Stimulated activated CD4-positive, alpha-beta T cell treated with anti-CD3 and anti-CD28 coated beads, Interleukin-4, amount 100 ng/mL, for 4 hours (primary cell): ENCODE measurements at places on chromosomes 16 and 17.

DNA sequence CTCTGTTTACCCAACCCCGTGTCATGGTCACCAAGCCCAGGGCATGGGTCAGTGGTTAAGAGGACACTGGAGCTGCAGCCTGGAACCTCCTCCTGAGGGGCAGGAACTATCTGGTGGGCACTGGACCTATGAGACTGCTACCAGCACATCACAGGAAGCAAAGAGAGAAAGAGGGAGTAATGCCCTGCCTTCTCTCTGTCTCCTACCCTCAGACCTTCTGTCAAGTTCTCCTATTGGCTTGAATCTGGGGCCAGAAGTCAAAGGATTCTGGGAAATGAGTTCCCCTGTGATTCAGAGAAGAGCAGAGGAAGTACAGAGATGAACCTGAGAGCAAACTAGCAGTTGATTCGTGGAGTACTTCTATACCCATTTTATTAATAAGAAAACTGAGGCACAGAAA is 123.0 kb upstream of the GNAO1 start:
- DNase-seq, result no peak

DNA sequence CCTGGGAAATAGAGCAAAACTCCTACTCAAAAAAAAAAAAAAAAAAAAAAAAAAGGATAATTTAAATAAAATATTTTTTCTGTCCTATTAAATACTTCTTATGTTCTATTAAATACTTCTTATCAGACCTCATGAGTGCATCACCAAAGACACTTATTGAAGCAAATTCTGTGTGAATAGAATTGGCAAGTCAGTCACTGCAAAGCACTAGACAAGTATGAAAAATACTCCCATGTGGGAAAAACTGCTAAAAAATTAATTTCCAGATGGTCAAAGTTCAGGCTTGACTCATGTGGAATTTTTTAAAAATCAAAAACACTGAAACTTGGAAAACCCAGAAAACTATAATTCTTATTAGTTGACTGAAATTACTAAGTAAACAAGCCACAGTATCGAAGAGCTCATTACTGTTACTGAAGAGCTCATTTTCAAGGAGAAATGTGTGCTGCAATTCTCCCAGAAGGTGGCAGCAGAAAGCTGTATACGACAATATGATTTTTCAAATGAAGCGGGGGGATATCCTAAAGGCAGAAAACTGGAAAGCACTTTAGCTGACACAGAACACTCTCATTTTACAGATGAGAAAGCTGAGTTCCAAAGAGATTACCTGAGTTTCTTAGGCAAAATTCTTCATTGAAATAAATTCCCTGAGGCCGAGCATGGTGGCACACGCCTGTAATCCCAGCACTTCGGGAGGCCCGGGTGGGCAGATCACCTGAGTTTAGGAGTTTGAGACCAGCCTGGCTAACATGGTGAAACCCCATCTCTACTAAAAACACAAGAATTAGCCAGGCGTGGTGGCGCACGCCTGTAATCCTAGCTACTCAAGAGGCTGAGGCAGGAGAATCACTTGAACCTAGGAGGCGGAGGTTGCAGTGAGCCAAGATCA is 15.9 kb upstream of the FBXO47 start:
- DNase-seq, result peak; percentile 40

DNA sequence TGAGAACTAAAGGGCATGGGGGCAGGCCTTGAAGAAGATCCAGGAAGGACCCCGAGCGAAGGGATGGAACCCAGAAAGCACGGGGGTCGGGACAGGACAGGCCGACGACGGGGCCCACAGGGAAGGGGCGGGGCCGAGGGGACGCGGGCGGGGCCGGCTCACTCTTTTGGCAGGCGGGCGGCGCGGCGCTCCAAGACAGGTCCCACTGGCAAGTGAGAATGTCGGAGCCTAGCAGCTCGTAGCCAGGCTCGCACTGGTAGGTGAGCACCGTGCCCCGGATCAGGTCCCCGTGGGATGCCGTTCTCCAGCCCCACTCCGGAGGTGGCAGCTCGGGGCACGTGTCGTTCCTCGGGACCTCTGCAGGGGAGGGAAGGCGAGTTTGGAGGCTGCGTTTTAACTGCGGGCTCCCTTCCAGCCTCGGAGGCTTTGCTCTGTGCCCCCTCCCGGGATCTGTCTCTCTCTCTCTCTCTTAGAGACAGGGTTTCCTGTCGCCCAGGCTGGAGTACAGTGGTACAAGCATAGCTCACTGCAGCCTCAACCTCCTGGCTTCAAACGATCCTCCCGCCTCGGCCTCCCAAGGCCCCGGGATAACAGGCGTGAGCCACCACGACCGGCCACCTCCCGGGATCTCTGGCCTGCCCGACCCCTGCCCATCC is 13.7 kb upstream of the CDIPT start:
- DNase-seq, result peak; percentile 49

DNA sequence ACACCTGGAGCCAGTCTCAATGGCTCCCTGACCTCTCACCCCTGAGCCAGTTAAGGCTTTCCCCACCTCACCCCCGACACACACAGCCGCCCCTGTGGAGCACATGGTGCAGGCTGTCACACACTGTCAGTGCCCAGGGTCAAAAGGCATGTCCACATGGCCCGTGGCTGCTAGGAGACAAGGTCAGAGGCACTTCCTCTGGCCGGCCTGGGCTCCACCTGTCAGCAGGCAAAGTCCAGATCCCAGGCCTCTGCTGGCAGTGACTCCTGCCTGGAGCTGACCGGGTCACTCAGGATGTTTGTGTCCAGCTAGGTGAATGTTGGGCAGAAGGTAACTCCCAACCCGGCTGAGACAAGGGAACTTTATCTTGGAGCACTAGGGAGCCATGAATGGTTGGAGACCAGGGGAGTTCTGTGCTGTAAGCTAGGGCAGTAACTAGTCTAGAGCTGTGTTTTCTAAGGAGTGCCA is 6.0 kb downstream of the SREBF1 start:
- DNase-seq, result no peak

GRCh38 chr16:66857437-66857836 is 13.2 kb downstream of the CA7 start:
- DNase-seq, result no peak

DNA sequence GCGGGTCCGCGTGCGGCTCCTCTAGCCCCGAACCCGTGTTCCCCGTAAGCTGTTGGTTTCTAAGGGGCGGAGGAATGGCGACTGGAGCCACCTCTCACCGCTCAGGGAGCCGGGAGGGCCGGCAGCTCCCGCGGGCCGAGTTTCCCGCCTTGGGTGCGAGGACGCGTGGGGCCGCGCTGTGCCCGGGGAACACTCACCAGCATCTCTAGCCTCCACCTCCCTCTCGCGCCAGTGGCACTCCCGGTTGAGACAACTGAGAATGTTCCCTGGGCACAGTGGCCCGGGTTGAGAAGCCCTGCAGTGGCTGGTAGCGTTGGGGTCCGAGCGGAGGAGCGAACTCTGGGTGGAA is 560 bp downstream of the TELO2 start:
- no peak for DNase-seq

- DNase-seq, result no peak
These were observed 80.9 kb upstream of the MED9 start for GRCh38 chr17:17395885-17396284.
